Sciatic nerve (tissue), 2 donors: ENCODE measurements at places on chromosomes 5 and 9.

DNA sequence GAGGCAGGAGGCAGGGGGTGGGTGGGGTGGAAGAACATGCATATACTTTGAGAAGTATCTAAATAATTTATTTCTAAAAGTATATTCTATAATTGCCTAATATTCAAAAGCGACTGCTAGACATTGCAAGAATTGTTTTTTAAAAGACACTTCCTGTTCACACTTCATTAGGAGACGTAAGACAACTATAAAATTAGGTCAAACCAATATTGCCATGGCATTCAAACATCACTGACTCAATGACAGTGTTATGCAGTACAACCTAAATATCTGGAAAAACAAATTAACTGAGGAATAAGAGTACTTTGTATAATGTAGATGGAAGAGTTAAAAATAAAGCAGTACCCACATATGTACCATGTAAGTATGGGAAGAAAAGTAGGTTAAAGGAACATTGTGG, 4.5 kb downstream of the CCNH start:
- DNase-seq = no peak

GRCh38 chr9:112789891-112790774, 39.6 kb downstream of the SNX30 start:
- no peak for DNase-seq

DNA sequence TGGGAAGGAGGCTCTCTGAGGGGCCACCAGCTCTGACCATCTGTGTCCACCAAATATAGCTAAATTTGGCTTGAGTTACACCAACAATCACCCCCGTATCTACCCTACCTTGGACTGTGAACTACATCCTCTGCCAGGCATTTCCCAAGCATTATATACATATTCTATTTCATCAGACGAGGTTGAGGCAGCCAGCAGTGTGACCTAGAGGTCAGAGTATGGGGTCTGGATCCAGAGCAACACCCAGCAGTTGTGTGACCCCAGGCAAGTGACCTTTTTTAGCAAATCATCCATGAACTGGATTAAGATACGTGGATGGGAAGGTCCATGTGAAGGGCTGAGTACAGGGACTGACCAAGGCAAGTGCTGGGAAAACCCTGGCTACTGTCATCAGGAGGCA, 180.6 kb downstream of the HSPA4 start:
- DNase-seq = no peak

DNA sequence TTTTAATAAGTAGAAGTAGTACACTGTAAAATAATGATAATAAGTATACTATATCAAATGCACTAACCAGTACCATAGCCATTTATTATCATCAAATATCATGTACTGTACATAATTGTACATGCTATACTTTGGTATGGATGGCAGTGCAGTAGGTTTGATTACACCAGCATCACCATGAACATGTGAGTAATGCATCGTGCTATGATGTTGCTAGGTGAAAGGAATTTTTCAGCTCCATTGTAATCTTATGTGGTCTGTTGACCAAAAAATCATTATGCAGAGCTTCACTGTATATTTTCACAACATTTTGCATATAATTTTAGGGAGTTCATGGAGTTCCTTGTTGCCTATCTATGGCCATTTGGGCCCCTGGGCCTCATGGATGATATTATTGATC, 72.2 kb upstream of the HMHB1 start:
- no peak for DNase-seq

- no peak for DNase-seq
These were observed 34.6 kb upstream of the WHRN start for GRCh38 chr9:114539701-114540380.

DNA sequence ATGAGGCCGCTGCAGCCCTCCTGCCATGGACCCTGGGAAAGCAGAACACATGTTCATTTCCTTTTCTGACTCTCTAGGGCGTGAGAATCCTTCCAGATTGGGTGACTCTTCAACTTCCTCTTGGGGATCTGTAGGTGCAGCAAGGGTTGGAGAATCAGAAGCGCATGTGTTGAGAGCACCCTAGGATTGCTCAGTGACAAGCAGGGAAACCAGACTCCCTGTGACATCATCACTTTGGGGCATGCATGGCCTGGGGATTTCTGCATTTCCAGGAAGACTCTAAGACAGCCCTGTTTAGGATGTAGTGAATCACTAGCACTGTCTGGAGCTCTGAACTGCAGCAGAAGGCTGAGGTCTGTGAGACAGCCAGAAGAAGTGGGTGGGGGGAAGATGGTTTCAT, 15.1 kb upstream of the LCP2 start:
- DNase-seq = no peak

DNA sequence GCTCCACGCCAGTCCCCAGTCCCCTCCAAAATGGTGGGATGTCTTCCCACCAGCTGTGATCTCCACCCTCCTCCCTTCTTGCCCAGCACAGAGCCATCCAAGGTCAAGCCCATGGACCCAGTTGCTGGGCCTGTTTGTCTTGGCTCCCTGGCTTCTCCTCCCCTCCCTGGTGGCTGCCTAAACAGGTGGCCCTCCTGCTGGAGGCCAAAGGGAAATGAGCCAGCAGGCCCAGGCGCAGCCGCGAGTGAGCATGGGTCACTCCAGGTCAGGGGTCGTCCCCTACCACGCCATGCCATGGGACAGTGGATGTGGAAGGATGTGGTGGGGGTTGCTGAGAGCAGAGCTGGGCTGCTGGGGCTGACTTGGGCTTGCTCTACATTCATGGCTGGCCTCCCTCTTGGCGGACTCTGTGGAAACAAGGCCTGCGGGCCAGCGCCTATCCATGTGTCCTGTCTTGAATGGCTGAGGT, 33.6 kb downstream of the COL15A1 start:
- peak; percentile 78 for DNase-seq

GRCh38 chr9:122226758-122227574, 1.8 kb downstream of the LHX6 start:
- DNase-seq = peak; percentile 45

- no peak for DNase-seq
These were observed 31.4 kb upstream of the TMOD1 start for GRCh38 chr9:97470076-97470475.

DNA sequence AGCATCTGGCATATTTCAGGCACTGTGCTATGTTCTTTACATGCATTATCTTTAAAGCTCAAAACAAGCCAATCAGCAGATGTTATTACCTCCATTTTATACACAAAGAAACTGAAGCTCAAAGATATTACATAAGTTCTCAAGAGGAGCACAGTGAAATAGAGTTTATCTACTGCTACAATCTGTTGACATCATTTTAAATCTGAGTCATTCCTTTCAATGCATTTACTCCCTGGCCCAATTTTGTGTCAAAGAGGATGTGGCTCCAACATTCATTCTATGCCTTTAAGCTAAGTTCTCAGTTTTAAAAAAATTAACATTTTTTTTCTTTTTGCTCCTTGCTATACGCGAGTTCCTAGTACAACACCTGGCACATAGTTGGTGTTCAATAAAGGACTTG, 486.3 kb upstream of the ZNF462 start:
- no peak for DNase-seq

DNA sequence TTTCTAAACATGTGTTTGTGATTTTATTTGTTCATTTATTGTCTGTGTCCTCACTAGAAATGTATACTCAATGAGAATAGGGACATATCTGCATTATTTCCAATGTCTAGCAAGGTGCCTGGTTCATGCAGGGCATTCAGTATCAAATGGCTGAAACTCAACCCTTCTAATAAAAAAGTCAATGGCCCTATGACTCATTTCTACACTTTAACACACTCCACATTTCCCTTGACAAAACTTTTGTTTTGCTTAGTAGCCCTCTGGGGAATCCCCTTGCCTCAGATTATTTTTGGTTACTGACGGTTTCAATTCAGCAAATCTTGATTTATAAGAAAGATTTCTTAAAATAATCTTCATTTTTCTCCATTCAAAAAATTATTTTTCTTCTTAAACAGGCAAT, 206.0 kb upstream of the DMRTA1 start:
- no peak for DNase-seq

DNA sequence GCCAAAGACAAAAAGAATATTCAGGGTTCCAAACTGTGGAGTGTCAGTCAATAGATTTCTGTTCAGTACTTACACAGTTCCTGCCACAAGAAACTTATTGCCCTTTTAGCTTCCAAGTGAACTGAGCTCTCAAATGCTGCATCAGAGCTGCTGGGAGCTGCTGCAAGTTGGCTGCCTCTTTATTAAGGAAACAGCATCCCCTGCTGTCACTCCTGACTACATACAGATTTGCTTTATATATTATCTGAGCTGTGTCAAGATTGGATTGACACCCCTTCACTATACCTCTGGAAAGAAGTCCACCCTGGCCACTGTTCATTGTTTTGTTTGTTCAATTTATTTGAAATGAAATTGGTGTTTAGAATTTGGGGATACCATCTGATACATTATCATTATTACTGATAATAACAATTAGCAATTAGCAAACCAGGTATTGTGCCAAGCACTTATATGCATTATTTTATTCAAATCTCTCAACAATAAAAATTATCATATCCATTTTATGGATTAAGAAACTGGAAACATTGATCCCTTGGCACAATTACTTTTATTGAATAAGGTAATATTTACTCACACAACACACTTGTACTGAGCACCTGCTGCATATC, 16.4 kb upstream of the C5orf58 start:
- DNase-seq = no peak

DNA sequence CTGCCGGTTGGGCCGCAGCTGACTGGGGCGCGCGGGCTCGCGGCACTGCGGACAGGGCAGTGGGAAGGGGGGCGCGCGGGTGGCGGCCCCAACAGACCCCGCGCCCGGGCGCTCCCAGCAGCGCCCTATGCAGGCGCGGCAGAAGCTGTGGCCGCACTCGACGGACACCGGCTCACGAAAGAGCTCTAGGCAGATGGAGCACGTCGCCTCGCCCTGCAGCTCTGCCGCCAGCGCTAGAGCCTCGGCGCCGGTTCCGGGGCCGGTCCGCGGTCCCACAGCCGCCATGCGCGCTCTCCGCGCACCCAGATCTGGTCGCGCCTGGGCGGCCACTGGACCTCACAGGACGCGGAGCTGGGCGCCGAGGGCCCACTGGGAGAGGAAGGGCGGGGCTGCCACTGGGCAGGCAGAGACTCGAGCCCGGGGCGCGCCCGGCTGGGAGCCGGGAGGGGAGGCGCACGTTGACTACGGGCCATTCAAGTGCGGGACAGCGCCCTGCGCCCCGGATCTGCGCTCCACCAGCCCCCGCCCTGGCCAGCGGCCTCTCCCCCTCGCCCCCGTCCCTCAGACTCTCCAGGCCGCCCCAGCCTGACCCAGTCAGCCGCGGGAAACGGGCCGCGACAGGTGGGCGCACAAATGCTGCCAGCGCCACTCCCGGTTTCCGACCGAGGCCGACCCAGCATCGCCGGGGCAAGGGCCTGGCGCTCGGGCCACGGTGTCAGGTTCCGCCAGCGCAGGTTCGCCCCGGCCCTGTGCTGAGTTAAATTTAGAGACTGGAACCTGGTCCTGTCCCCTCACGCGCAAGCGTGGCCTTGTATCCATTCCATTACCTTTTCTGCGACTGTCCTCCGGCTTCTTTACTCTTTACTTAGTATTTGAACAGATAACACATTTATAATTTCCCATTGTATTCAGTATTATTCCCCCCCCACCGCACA, at the start of gene TRIM7:
Gene TRIM7 (minus strand): TSS at position 371 of the 935 bp plus-strand sequence. CDS start 86 bp downstream, at position 285.
- DNase-seq = no peak
